ENCODE measurements at places on chromosomes 2 and 18.

GRCh38 chr2:219671279-219671678 is 43.8 kb downstream of the SLC4A3 start:
- no peak for DNase-seq

GRCh38 chr18:3455907-3456685 is 6.1 kb downstream of the TGIF1 start:
- no peak for DNase-seq

DNA sequence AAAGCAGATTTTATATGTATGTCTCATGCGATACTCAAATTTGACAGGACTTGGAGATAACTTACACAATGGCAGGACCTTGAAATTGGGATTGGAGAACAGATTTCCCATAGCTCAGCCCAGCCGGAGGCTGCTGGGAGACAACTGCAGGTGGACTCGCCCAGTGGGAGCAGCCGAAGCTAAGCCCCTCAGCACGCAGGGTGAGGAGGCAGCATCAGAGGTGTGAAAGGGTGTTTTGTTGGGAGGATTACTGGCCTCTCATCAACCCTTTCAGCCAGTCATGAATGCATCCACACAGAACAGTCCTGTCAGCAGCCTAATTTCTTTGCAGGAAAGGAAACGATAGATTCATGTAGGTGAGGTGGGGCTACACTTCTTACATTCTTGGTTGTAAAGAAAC is 110.4 kb upstream of the DYNAP start:
- no peak for DNase-seq

DNA sequence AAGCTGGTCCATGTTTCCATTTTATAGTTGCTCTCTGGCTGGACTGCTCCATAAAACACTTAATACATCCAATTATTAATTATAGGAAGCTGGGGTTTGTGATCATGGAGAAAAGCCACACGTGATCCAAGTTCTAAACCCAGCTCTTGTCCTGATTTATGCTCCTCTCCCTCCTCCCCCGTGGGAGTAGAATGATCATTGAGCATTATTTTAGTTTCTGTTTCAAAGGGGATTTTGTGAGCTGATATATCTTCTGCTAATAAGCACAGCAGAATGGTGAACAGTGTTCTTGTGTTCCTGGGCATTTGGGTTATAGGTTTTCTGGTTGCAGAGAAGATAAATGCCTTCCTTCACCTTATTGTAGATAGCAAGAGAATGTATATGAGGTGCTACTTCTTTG is 135.7 kb upstream of the TMEM200C start:
- no peak for DNase-seq

- no peak for DNase-seq
Observed at GRCh38 chr18:48162956-48163737, 232.7 kb upstream of the SMAD2 start.

DNA sequence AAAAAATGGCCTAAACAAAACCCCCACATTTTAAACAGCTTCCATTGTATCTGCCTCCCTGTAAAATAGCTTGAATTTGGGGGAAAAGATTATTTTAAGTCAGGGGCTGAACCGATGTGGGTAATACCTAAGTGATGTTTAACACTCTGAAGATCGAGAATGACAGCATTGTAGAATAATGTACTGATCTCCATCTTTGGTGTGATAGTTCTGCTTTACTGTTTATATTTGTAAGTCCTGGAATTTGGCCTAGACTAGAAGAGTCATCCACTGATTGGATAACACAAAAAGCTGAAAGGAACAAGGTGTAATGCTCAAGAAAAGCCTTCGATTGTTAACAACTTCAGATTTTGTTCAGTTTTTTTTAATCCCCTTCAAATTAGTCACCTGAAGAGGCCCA is 53.8 kb upstream of the CCDC68 start:
- no peak for DNase-seq

DNA sequence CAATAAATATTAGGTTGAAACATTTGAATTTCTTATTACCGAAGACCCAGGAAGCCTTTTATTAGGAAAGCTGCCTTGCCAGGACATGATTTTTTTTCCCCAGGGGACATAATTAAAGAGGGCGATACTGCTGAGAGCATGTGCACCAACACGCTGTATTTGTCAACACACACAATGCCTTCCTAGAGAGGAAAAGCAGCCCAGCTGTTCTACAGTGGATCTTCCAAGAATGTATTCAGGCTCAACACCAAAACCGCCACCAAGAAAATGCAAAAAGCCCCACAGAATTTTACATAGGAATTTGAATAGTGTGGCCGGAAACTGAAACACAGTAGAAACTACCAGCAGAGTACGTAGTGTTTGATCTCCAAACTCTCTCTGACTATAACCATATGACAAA is 320.4 kb downstream of the DLGAP1 start:
- no peak for DNase-seq

- DNase-seq = no peak
Observed at GRCh38 chr2:14565666-14566065, 66.9 kb upstream of the LRATD1 start.

DNA sequence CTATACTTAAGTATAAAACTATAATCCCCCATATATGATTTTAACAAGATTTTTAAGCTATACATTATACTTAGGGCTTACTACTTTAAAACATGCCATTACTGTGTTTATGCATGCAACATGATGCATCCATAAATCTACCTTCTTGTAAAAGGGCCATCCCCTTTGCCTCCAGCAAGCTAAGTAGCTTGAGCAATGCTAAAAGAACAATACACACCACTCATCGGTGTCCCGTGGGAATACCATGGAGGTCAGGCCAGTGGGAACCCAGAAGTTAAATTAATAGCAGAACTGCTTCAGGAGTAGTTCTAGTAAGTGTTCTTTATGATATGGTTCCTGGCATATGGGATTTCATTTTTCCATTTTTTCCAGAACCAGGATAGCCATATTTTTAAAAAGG is 37.8 kb downstream of the SH3RF3 start:
- no peak for DNase-seq

Measured in stimulated activated naive CD4-positive, alpha-beta T cell (primary cell).